ENCODE measurements at places on chromosomes 12 and 14.

GRCh38 chr12:129670256-129670920 is 233.4 kb downstream of the TMEM132D start:
- no peak for DNase-seq

DNA sequence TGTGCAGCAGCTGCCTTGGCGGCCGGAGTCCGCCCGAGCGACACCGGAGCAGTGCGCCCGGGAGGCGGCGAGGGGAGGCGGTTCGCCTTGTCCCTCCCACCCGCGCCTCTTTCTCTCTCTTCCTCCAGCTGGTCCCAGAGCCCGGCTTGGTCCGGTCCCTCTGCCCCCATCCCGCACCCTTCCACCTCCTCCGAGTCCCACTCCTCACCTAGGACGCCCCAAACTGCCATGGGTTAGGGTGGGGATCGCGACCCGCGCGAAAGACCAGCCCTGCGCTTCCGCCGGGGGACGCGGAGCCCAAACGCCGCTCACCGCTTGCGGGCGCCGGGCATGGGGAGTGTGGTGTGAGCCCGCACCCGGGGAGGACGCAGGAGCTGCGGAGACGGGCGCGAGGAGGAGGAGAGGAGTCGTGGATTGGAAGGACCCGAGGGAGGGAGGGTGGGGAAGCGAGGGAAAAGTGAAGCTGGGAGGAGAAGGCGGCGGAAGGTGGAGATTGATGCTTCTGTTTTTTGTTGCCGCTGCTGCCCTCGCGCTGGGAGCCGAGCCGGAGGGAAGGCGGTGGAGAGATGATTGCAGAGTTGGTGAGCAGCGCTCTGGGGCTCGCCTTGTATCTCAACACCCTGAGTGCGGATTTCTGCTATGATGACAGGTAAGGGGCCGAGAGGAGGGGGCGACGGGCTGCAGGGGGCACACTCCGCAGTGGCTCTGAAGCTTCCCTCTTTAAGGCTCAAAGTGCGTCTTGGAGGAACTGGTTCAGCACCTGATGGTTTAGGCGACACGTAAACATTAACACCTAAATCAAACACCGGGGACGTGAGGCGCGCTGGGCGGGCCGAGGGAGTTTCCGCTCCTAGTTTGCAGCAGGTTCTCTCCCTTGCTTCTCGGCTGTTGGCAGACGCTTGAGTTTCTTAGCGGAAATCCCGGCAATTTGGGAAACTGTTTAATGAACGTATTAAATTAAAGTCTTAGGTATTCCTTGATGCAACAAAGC is 610 bp downstream of the TMTC2 start:
- DNase-seq = peak; percentile 36

DNA sequence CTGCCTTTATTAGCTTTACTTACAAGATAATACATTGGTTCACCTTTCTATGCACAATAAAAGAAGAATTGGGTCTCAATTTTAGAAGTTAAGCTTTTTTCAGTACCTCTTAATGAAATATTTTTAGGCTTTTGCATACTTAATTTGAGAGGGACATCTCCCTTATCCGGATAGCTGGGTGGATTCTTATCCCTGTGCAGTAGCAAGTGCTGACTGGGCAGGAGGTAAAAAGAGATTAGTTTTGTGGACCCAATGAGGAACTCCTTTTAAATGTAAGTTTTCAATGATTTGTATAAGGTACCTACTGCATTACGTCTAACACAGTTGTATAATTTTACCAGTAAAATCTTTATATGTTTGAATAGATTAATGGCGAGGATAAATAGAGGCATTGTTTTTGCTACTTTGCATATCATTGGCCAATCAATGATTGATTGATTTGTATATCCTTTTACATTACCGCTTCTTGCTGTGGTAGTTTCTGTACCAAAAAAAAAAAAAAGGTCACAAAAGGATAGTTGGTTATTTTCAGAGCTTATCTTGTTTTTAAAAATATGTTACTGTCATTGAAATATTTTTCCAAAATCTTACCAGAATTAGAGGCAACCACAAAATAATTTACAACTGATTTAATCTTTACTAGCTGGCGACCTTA is 2.2 kb downstream of the CPSF6 start:
- DNase-seq = no peak

DNA sequence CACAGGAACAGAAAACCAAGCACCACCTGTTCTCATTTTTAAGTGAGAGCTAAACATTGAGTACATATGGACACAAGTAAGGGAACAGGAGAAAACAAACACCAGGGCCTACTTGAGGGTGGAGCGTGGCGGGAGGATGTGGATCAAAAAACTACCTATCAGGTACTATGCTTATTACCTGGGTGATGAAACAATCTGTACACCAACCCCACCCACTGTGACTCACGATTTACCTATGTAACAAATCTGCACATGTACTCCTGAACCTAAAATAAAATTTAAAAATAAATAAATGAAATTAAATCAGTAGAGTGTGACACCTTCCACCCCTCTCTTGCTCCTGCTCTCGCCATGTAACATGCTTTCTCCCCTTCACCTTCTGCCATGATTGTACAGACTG is 615.5 kb downstream of the RPL10L start:
- no peak for DNase-seq

DNA sequence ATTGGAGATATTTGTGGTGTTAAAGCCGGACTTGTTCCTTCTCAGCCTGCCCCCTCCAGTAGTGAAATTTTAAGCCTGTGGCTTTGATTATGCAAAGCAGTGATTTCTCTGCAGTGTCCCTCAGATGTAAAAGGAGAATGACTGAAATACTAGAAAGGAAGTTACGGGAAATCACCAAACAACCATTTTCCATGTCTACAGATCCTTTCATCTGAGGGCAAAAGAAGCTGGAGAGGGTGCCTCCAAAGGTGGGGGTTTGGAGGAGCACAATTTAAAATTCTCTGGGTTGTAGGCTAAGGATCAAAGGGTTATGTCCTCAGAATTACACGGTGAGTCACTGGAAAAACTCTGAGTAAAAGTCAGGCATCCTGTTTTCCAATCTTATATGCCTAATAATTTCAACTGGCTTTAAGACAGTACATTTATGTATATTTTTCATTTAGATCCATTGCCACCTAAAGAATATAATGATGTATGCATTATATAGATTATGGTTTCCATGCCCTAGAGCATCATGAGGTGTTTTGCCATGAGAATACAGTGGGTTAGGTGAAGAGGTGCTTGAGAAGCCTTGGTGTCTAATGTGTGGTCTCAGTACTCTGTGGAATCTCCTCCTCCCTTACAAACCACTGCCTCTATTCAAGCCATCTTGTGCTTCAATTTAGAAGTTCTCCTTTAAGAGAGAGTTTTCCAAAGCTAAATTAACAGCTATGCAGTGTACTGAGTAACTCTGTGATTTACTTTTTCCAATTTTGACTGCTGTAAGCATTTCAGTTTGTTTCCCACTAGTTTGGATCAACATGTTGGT is 362.1 kb downstream of the RAD51B start:
- no peak for DNase-seq

GRCh38 chr14:100777818-100778525 is 47.9 kb upstream of the MEG3 start:
- DNase-seq = no peak

DNA sequence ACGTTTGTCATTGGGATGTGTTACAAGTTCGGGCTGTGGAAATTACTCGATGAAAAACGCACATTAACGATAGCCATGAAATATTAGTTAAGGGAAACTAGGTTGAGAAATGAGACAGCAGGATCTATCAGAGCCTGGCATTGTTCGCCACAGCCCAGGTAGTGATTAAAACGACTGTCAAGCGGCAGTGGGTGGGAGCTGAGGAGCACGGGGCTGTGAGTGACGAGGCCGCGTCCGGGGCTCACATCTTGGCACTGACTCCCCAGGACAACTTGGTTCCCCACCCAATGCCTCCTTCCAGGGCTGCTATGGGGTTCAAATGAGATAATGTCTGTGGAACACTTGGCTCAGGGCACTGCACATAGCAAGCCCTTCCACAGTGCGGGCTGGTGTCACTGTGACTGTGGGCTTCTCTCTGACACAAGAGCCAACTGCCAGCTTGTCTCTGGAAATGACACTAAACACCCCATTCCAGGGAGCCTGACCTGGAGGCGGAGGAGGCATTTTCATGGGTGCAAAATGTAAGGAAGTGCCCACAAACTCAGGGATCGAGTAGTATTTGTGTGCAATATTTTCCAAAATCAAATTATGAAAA is 19.3 kb downstream of the MMAB start:
- DNase-seq = no peak

GRCh38 chr12:114687802-114688201 is 3.8 kb upstream of the TBX3 start:
- DNase-seq = no peak

GRCh38 chr14:77314043-77314442 is 6.6 kb downstream of the POMT2 start:
- no peak for DNase-seq

- DNase-seq = peak; percentile 51
Measured at GRCh38 chr14:105161964-105162668, 6.5 kb downstream of the JAG2 start.

GRCh38 chr12:57842342-57843294 is 3.9 kb downstream of the CTDSP2 start:
- DNase-seq = no peak

DNA sequence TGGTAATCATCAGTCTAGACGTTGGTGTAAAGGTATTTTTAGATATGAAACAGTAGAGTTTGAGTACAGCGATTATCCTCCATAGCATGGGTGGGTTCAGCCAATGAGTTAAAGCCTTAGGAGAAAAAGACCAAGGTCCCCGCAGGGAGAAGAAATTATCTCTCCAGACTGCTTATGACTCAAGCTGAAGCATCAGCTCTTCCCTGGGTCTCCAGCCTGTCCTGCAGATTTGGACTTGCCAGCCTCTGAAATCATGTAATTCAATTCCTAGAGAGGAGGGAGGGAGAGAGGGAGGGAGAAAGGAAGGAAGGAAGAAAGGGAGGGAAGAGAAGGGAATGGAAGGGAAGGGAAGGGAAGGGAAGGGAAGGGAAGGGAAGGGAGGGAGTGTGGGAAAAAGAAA is 12.0 kb upstream of the DTX1 start:
- DNase-seq = no peak

DNA sequence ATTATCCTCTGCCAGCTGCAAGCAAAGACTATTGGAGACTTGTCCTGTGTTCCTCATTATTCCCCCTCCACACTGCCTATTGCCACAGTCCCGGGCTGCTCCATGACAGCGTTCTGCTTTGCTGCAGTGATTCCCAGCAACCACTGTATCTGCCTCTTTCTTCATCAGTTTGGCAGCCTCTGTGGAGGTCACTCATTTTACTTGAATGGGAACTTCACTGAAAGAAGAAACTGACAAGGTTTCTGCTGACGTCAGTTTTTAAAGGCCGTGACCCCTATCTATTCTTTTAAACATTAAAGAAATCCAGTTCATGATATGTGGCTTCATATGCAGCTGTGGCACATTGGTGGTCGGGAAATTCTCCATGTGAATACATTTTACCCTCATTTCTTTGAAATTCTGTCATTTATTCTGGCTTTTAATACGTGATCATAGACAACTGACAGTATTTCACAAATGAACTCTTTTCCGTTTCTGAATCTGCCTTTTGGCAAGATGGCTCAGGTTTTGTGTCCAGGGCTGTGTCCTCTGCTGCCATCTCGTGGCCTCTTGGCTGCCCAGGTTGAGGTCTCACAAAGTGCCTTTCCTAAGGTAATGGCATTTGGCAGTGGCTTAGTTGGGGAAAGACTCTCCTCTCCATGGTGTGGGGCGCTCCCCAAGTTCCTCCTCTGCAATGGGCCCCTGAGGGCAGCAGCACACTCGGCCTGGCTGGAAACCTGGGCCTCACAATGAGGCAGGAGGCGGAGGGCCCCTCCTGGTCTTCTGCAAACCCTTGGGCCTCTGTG is 5.8 kb downstream of the TMEM253 start:
- DNase-seq = peak; percentile 86

DNA sequence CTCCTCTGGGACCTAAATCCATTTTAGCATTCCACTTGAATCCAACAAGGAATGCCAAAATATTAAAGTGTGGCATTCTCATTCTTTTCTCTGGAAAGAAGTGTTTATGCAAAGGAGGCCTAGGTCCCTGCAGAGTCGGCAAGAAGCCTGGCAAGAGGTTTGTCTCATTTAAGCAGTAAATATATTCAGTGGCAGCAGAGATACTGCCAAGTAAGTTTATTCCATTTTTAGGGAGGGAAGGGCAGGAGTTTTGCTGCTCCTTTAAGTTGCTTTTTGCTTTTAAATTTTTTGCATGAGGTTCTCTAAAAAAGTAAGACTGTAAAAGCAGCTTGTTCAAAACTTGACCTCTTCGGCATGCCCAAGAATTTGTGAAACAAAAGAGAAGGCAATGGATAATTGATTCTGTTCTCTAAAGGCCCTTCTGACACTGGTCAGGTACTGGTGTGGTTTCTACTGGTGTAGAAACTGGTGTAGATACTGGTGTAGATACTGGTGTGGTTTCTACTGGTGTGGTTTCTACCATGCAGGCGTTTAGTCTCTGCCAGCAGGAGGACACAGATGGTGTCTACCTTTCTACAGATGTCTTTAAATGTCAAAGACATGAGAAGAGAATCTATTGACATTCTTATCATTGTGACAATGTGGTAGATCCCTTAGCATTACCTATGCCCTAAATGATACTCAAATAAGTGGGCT is 107.3 kb downstream of the SAMD4A start:
- no peak for DNase-seq

- no peak for DNase-seq
Measured at GRCh38 chr12:47078733-47079467, 521 bp upstream of the PCED1B start.

- DNase-seq = no peak
Measured at GRCh38 chr14:104576232-104576969, 3.2 kb upstream of the C14orf180 start.

- no peak for DNase-seq
Measured at GRCh38 chr12:54352891-54353874, 11.1 kb downstream of the GPR84 start.

DNA sequence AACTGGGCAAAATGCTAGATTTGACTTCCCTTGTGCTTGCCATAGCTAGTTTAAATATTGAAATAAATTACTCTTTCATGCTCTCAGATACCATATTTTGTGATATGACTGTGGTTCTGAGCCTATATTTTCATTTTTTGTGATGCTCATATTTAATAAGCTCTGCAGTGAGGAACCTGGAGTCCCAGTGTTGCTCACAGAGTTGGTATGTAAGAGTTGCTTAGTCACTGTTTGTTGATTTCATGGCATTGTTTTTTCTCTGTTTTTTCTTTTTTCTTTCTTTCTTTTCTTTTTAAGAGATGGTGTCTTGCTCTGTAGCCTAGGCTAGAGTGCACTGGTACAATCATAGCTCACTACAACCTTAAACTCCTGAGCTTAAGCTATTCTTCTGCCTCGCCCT is 750.5 kb upstream of the TMEM132C start:
- no peak for DNase-seq

DNA sequence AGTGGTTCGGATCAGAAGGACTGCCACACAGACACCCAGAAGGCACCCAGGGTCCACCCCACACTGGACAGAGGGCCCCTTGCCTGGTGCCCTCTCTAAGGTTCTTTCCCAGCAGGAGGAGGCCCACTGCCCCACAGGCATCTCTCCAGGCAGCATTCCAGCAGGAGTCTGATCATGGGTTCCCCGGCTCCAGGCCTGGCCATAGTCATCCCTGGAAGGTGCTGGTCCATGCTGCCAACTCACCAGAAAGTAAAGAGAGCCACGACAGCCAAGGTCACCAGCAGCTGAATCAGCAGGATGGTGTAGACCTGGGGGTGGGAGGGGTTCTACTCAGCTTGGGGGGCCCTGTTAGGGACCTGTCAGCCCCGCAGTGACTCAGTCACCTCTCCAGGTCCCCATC is 6.4 kb downstream of the FAIM2 start:
- no peak for DNase-seq

GRCh38 chr14:32657081-32657480 is 281.6 kb upstream of the NPAS3 start:
- DNase-seq = no peak
